ENCODE measurements at places on chromosomes 16 and 17.

DNA sequence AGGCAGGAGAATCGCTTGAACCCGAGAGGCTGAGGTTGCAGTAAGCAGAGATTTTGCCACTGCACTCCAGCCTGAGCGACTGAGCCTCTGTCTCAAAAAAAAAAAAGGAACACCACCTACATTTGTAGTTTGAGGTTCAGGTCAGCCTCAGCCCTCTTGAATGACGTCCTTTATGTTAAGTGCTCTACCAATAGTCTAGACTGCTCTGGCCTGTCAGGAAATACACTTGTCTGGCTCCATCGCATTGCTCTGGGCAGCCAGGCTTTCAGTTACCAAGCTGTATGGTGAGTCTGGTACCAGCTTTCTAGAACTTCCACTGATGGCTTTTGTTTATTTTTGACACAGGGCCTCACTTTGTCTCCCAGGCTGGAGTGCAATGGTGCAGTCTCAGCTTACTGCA, 11.4 kb downstream of the SOCS7 start:
- no peak for DNase-seq

GRCh38 chr17:82412535-82413520, 5.3 kb upstream of the HEXD start:
- DNase-seq, result no peak

DNA sequence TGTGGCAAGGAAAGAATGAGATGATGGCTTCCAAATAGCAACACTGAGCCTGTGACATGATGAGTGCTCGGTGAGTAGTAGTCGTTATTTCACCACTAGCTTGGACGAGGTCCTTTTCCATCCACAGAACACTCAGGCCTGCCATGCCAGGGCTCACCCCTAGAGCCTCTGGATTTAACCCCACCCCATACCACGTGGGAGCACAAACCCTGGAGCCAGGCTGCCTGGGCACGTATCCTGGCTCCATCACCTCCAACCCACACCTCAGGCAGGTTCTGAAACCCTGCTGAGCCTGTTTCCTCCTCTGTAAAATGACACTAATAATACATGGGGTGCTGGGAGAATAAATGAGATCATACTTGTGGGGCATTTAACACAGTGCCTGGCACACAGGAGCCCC, 192.4 kb downstream of the KATNIP start:
- DNase-seq, result no peak

- peak; percentile 52 for DNase-seq
These were observed 6.3 kb downstream of the XYLT2 start for GRCh38 chr17:50352072-50352692.

DNA sequence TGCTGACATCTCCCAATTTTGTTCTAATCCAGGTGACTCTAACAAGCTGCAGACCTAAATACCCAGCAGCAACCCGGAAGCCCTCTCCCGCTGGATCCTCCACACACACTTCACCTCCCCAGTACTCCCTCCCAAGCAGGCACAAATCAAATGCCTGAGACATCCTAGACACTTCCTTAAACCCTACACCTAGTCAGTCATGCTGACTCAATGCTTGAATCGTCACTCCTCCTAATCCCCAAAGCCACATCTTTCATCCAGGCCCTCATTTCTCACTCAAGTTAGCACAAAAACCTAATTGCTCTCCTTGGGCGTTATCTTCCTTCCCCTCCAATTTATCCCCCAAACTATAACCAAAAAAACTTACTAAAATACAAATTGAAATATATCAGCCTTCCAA, 32.7 kb downstream of the CMC2 start:
- DNase-seq, result no peak

- DNase-seq, result no peak
These were observed 115.9 kb downstream of the DYNLRB2 start for GRCh38 chr16:80656711-80657150.

DNA sequence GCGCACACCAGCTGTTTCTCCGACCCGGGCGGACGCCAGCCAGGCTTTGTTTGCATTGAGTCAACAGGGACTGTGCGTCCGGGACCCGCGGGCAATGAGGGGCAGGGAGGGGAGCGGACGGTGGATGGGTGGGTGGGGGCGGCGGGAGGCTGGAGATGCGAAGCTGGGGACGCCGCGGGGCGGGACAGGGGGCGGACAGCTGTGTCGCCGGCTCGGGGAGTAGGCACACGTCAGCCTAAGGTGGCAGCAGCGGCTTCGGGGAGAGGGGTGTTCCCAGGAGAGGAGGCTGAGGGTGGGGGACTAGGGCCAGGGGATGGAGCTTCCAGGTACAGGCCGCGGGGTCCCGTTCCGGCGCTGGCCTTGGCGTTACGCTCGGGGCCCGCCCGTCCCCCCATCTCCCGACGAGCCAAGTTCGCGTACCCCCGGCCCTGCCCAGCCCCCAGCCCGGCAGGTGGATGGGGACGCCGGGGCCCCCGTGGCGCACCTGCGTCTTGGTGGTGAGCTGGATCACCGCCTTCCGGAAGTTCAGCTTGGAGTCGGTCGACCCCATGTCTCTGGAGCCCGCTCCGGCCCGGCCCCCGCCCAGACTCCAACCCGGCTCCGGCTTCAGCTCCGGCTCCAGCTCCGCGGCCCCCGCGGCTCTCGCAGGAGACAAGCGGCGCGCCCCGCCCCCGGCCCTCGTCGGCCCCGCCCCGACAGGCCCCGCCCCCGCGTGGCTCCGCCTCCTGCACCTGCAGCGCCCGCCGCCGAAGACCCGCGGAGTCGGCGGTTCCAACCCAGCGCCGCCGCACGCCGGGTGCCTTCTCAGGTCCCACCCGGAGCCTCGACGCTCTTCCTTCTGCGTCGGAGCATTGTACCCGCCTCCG, at the start of gene HID1:
Gene HID1 (minus strand): TSS at position 653 of the 866 bp plus-strand sequence. CDS start 103 bp downstream, at position 550.
- peak; percentile 60 for DNase-seq

- DNase-seq, result peak; percentile 84
These were observed 6.3 kb downstream of the BCAR1 start for GRCh38 chr16:75244844-75245758.

GRCh38 chr17:19986941-19987861, 9.6 kb upstream of the AKAP10 start:
- DNase-seq, result no peak

DNA sequence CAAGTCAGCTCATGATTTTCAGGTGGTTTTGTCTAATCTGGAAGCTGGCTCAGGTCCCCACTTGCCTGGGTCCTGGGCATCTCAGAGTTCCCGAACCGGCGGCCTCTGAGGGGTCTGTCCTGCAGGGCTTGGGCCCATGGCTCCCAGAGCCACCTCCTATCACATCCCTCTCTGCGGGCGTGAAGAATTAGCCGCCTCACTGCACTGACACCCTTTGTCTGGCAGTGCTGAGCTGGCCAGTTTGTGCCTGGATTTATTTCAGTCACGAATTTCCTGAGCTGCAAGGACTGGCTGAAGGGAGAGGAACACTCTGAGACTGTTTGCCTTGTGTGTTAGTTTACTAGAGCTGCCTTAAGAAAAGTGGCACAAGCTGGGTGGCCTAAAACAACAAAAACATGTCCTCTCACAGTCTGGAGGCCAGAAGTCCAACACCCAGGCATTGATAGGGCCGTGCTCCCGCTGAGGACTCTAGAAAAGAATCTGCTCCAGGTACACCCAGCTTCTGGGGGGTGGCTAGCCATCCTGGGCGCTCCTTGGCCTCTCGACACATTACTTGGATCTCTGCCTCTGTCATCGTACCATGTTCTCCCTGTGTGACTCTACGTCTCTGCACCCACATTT, 217.5 kb upstream of the DYNLRB2 start:
- DNase-seq, result no peak

- no peak for DNase-seq
These were observed 350.6 kb upstream of the CCL2 start for GRCh38 chr17:33904476-33904875.

DNA sequence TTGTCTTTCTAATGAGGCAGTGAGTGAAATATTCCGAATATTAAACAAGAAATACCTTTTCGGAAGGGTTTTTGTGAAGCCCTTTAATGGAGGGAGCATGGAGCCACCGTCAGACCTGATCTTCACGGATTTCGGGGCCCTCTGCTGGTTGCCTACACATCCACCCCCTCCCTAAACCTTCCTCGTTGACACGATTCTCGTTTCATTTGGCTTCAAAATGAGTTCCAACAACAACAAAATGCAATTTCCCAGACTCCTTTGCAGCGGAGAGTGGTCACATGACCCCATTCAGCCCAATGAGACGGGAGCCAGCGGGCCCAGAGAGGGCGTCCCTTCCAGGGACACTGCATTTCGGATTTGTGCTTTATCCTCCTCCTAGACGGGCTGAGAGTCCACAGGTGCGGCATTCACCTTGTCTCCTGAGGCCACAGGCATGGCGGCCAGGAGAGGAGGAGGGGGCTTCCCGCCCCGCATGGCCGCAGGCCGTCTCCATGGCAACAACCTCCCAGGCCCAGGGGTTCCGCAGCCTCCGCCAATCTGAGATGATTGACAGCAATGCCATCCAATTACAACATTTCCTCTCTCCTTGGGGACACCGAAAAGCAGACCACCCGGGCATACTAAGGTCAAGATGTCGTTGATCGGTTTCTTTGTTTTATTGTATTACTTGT, 259.8 kb downstream of the C16orf95 start:
- DNase-seq, result no peak

- DNase-seq, result no peak
These were observed 237.2 kb downstream of the TOX3 start for GRCh38 chr16:52309446-52310416.

DNA sequence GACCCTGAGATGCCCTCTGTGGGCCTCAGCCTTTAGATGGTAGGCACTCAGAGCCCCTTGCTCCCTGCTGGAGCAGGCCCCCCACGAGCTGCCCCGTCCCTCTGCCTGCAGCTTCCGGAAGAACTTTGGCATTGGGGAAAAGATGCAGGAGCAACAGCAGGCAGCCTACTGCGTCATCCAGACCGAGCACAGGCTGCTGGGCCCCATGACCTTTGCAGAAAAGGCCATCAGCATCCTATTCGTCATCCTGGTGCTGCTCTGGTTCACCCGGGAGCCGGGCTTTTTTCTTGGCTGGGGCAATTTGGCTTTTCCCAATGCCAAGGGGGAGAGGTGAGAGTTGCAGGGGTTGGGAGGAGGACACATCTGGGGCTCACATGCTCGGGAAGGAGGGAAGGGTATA, 12.7 kb upstream of the FOXN1 start:
- no peak for DNase-seq

- DNase-seq, result no peak
These were observed 206.3 kb upstream of the FOXF1 start for GRCh38 chr16:86303787-86304678.

DNA sequence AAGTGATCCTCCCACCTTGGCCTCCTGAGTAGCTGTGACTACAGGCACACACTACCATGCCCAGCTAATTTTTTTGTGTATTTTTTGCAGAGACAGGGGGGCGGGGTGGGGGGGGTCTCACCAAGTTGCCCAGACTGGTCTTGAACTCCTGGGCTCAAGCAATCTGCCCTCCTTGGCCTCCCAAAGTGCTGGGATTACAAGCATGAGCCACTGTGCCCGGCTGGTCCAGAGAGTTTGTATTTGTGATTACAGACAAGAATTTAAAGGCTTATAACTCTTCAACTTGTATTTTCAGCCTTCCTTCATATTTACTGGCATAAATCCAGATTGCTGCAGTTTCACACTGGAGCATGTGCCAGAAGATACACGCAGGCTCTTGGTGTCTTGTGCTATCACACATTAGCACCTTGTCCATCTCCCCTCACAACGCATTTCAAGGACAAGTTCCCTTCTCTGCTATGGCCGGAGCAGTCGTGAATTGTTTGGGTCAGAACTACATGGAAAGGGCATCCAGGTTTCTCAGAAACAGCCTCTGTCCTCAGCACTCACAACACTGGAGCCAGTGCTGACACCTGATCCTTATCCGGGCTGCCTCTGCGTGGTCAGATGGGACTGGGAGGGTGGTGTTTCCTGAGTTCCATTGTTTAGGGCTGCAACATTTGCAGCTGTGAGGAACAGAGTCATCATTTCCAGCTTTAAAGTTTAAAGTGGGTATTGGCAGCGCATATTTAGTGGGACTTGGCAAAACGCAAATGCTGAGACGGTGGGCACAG, 28.1 kb downstream of the WSCD1 start:
- DNase-seq, result peak; percentile 30

- DNase-seq, result peak; percentile 84
These were observed 10.6 kb upstream of the AURKB start for GRCh38 chr17:8220783-8221662.

Measured in left ventricle myocardium inferior (tissue), 1 donor.